ENCODE measurements at places on chromosomes 13 and 19.

DNA sequence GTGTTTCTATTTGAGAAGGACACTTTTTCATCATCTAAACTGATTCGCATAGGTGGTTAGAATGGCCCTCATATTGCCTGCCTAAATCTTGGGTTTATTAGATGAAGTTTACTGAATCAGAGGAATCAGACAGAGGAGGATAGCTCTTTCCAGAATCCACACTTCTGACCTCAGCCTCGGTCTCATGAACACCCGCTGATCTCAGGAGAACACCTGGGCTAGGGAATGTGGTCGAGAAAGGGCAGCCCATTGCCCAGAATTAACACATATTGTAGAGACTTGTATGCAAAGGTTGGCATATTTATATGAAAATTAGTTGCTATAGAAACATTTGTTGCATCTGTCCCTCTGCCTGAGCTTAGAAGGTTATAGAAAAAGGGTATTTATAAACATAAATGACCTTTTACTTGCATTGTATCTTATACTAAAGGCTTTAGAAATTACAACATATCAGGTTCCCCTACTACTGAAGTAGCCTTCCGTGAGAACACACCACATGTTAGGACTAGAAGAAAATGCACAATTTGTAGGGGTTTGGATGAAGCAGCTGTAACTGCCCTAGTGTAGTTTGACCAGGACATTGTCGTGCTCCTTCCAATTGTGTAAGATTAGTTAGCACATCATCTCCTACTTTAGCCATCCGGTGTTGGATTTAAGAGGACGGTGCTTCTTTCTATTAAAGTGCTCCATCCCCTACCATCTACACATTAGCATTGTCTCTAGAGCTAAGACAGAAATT lies 103.8 kb downstream of the TNFRSF19 start:
- DNase-seq = no peak

GRCh38 chr19:1411255-1412191 lies 4.1 kb downstream of the DAZAP1 start:
- DNase-seq = no peak

- no peak for DNase-seq
These were observed 223.6 kb downstream of the GPC6 start for GRCh38 chr13:93450191-93450621.

DNA sequence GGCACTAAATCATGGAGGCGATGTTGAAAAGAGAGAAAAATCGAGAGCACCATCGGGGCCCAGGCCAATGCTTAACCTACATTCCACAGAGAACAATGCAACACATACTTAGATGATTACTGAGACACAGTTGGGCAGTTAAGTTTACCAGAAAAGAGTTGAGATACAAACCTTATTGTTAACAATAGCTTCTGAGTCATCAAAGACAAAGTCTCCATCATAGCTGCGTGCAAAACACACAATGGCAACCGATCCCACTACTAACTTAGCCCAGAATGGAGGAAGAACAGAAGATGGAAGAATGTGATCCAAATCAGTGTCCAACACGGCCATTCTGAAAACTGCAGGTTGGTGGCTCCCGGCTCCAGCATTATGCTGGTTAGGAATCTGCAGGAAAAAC lies 6.2 kb downstream of the TMTC4 start:
- DNase-seq = no peak

- DNase-seq = no peak
These were observed 75.7 kb upstream of the ZNF91 start for GRCh38 chr19:23470873-23471545.

DNA sequence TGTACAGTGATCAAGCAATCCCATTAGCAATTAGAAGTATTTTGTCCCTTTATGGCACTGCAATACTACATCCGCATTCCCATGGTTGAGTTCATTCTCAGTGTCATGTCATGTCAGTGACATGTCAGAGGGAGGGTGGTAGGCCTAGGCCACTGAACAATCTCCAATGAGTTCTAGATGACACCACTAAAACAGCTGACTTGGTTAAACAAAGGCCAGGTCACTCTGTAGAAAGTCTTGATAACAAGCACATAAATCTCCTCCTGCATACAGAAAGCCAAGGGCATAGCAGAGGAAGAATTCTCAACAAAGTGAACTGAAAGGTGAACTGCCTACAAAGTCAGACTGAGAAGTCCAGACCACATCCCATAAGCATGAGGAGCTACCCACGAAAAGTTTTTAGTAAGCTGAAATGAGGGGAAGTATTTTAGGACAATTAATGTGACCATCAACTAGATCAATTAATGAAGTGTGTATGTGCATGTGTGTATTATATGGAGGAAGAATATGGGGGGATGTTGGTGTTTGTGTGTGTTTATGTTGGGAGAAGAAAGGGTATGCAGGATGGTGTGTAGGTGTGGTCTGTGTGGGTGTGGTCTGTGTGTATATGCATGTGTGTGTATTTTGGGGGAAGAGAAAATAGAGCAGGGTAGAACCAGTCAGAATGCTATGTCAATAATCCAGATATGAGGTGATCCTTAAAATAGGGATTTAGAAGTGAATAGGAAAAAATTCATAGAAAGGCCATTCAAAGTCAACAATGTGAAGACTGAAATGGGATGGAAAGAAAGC lies 67.7 kb downstream of the TBC1D4 start:
- DNase-seq = no peak

DNA sequence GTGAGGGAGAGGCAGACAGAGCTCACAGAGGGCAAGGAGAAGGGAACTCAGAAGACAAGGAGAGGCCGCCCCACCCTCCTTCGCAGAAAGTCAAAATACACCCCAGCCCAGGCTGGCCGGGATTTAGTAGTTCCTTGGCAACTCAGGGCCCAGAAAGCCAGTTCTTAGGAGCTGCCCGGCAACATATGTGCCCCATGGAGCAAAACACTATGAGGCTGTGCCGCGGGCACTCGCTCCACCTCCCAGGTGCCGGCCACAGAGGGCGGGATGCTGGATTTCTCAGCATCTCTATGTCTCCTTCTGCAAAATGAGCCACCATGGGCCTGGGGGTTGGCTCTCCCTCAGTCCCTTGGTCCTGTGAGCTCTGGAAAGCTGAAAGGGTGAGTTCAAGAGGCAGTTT lies 93.8 kb upstream of the CACNA1A start:
- no peak for DNase-seq

DNA sequence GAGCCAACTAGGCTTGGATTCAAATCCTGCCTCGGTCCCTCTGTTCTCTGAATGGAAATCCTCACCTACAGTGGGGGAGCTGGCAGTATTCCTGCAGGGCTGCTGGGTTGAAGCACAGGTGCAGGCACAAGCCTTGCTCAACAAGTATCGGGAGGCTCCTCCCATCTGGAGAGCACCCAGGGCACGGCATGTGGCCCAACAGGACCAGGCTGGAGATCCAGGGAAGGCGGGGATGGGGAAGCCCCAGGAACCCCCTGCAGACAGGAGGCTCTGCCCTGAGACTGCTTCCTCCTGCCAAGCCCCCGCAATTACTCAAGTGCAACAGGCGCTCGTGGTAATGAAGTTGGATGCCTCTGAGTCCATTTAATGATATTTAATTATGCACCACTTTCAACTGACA lies 128.0 kb upstream of the VSTM2B start:
- DNase-seq = no peak

- DNase-seq = no peak
These were observed 125.9 kb downstream of the COL4A2 start for GRCh38 chr13:110433014-110433413.

DNA sequence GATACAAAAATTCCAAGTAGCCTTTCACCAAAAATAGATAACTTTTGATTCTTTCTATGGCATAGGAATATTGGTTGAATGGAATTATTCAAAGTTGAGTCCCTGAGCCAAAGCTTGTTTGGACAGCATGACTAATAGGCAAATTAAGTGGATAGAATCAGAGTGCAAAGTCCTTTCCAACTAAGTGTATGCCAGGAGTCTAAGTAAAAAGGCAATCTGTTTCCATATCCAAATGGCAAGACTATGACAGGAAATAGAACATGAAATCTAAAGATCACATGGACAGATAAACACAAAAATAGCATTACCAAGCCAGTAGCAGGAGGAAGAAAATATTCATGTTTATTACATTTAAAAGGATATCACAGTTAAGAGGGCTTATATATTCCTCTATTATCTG lies 804.6 kb downstream of the SLITRK6 start:
- no peak for DNase-seq

GRCh38 chr13:77374786-77375185 lies 47.9 kb upstream of the MYCBP2 start:
- DNase-seq = no peak

GRCh38 chr13:103104340-103104739 lies 38.1 kb upstream of the SLC10A2 start:
- no peak for DNase-seq

DNA sequence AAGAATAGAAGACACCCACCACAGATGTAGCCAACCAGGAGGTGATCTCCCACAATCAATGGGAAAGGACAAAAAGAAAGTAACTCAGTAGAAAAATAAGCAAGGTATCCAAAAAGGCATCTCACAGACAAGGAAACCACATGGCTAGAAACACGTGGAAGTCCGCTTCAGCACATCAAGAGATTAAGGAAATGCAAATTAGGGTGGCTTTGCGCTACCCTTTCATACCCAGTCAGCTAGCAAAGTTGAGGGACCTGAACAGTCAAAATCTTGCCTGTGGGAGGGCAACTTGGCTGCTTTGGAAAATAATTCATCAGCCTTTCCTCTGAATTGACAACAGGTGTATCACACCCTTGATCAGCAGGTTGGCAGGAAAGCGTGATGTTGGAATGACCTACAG lies 11.6 kb upstream of the UQCR11 start:
- no peak for DNase-seq

GRCh38 chr13:73465617-73465971 lies 406.8 kb downstream of the KLF5 start:
- no peak for DNase-seq

- DNase-seq = no peak
These were observed 3.6 kb upstream of the ADGRE3 start for GRCh38 chr19:14678199-14678598.

- no peak for DNase-seq
These were observed 207.8 kb downstream of the DCLK1 start for GRCh38 chr13:35923347-35923746.

GRCh38 chr19:55341171-55341588 lies 1.5 kb downstream of the KMT5C start:
- peak; percentile 17 for DNase-seq

DNA sequence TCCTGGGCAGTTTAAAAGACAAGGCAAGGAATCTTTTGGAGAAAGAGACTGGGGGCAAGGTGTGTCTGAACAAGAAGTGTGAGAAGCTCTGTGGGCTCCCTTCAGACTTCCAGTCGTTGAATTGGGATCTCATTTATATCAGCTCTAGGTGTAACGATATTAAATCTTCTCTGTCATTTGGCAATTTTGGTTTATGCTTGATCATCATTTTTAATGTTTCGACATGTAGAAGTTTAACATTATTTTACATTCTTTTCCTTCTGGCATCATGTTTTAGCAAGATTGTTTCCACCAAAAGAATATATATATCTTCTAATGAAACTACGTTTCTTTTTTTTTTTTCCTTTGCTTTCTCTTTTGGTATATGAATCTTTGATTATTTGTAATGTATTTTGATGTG lies 49.3 kb downstream of the USPL1 start:
- DNase-seq = no peak

DNA sequence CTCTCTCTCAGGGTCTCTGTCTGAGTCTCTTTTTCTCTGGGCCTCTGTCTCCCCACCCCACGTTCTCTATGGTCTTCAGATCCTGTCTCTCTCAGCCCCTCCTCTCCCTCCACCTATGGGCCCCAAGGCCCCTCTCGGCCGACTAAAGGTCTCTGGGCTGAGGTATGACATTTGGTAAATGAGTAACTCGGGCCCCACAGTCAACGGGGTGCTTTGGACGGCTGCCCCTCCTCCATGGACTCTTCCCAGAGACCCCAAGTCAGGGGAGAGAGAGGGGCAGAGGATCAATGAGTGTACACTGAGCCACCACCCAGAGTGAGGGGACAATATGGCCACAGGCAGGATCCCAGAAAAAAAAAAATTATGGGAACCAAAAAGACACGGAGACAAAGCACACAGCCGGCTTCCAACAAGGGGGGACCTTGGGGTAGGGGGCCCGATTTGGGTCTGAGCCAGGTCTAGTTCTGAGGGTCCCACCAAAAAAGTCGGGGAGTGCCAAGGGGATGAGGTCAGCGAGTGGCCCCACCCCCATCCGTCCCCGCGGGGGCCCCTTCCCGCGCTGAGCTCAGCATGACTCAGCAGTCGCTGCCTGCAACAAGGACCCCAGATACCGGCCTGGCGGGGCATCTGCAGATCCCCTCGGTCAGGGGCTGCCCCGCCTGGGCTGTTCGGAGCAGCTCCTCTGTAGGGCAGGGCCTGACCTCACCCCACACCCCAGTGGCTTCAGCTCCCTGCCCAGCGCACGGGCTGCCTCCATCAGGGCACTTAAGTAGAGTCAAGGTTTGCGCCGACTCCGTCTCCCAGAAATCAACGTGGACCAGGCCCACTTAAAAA lies 1.5 kb upstream of the FTL start:
- DNase-seq = no peak

DNA sequence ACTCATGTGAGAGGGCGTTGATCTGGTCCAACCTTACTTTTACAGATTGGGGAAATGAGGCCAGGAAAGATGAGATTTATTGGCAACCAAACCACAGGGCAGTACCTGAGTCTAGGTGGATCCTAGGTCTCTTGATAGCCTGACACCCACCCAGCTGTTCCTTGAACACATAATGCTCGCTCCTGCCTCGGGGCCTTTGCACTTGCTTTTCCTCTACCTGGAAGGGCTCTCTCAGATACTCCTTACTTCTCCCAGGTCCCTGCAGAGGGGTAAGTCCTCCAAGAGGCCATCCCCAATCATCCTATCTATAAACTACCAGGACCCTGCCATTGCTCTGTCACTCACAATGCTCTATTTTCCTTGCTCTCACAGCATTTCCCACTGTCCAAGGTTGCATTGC lies 7.4 kb downstream of the ZNF575 start:
- DNase-seq = no peak

GRCh38 chr19:2661615-2662014 lies 40.9 kb downstream of the GNG7 start:
- no peak for DNase-seq

- DNase-seq = no peak
These were observed 92.7 kb downstream of the ATP11A start for GRCh38 chr13:112782429-112783010.

DNA sequence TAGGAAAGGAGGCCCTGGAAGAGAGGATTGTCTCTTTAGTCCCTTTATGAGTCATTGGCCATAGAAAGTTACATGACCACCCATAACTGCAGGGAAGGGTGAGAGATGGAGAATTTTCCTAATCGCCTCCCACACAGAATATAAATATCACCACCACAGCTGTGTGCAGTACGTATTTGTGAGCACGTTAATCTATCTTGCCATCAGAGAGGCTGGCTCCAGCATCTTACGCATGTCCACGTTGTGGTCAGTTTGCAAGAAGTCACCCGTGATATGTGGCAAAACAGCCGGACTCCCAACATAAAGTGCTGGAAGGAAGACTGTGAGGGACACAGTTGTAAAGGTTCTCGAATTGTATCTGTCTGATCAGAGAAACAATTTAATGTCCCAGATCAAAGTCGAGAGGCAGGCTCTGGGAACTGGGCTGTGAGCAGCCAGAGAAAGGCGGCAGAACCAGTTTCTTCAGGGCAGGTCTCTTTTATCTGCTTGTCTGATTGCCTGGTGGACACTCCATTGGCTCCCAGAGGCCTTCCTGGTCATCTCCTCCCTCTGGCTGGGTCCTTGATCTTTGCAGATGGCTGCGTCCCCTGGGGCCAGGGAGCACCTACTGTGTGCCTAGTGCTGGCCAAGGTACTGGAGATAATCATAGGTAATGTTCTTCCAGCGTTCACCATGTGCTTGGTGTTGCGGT lies 74.9 kb downstream of the SIPA1L3 start:
- DNase-seq = no peak

Data from stimulated activated CD8-positive, alpha-beta memory T cell treated with anti-CD3 and anti-CD28 coated beads, Interleukin-7, amount 100 ng/mL, for 1 hour (primary cell).